ENCODE measurements at places on chromosomes 3 and 15.

DNA sequence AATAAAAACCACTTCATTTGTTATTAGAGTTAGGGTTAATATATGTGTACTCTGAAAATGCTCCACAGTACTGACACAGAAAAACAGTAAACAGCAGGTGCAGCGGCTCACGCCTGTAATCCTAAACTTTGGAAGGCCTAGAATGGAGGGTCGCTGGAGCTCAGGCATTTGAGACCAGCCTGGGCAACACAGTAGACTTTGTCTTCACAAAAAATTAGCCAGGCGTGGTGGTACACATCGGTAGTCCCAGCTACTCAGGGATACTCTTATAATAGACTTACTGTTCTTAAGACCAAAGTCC is 40.3 kb downstream of the UACA start:
- no peak for DNase-seq

DNA sequence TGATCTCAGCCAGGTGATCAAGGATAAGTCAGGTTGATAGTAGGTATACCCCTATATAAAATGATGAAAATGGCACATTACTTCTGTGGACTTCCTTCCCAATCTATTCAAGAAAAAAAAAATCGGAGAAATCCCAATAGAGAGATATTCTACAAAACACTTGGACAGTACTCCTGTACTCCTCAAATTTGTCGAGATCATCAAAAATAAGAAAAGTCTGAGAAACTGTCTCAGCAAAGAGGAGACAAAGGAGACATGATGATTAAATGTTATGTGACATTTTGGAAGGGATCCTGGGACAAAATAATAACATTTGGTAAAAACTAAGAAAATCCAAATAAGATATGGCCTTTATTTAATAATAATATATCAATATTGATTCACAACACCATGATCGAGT is 94.6 kb downstream of the DCLK3 start:
- no peak for DNase-seq

- DNase-seq, result no peak
Measured at GRCh38 chr3:13087320-13087990, 14.2 kb upstream of the IQSEC1 start.

DNA sequence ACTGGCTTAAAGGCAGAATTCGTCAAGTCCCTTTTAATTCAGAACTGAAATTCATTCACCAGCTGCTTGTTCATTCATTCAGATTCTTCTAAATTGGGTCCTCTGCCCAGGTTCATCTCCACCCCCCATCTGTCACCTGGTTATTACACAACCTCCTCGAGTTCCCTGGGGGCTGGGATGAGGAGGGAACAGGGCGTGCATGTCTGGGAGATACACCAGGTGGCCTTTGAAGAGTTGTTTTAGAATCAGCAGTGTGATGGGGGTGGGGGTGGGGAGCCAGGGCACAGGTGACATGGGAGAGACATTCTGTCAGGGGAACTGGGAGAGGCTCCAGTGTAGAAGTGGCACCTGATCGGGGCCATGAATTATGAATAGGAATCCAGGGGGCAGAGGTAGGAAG is 8.2 kb downstream of the SNX33 start:
- no peak for DNase-seq

DNA sequence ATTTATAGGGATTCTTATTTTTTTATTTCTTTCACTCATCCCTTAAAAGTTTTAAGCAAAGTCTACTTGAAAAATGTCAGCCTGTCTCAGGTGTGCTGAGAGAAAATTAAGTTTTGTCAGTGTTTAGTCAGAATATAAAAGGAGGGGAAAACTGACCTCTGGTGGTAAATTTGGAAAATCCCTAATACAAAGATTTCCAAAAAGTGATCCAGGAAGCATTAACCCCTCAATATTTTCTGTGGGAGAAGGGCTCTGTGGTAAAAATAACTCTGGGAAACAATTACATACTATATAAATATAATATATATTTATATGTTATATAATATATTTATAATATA is 41.0 kb upstream of the FRMD4B start:
- DNase-seq, result no peak

- DNase-seq, result no peak
Measured at GRCh38 chr15:67406257-67406861, 114.6 kb upstream of the C15orf61 start.

GRCh38 chr15:24075420-24076089 is 388.4 kb upstream of the NDN start:
- no peak for DNase-seq

- no peak for DNase-seq
Measured at GRCh38 chr15:79724312-79724711, 172.5 kb downstream of the MTHFS start.

DNA sequence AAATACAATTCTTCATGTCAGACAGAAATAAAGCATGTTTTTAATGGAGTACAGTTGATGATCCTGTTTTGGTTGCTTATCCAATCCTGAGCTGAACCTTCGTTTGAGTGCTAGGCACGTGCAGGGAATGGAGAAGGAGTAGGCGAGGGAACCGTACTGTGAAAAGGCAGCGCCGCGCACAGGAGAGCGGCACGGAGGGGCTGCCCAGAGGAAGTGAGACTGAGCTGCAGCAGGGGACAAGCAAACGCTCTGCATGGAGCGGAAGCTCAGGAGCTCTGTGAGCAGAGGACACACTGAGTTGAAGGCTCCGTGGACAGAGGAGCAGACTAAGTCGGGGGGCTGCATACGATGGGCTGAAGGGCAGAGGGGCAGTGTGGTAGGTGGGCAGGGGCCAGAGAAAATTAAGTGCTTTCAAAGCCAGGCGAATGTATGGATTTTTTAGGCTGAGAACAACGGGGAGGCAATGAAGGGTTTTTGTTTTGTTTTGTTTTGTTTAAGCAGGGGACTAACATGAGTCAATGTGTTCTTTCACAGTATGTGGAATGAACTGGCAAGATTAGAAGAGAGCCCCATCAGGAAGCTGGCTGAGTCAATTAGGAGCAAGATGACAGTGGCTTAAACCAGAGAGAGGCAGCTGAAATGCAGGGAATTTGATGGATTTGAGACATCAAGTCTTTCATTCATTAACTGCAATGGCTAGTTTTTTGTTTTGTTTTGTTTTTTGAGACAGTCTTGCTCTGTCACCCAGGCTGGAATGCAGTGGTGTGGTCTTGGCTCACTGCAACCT is 23.8 kb upstream of the TM2D3 start:
- DNase-seq, result no peak

- no peak for DNase-seq
Measured at GRCh38 chr15:70151003-70151402, 53.3 kb upstream of the TLE3 start.

DNA sequence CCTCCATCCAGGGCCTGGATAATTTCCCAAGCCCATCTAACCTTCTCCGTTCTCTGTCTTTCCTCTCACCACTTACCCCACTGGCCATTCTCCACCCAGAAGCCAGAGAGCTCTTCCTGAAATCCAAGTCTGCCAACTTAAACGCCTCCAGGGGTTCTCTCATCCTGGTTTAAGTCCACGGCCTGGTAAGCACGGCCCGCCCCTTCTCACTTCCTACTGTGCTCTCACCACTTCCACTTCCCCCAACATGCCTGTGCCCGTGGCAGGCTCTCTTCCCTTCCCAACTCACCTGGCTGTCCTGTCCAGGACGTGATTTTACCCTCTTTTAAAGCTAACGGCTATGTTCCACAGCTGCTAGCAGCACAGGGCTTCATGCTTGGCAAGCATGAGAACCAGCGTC is 1.7 kb upstream of the CX3CR1 start:
- DNase-seq, result no peak

- DNase-seq, result no peak
Measured at GRCh38 chr15:89164712-89165211, 56.6 kb downstream of the RLBP1 start.

DNA sequence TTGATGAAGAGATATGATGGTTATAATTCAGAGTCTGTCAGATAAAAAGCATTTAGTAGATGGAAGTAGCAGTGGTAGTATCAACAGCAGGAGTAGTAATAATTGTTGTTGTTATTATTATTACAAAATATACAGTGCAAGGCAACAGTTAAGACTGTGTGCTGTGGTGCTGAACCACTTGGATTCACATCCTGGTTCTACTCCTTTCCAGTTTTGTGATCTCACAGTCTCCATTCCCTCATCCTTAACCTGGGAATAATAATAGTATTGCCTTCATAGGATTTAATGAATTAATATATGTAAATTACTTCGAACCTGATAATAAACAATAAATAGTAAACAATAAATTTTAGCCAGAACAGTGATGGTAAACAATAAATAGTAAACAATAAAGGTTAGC is 37.1 kb upstream of the TSC22D2 start:
- DNase-seq, result no peak

GRCh38 chr3:127637546-127637945 is 8.6 kb downstream of the PODXL2 start:
- DNase-seq, result no peak

DNA sequence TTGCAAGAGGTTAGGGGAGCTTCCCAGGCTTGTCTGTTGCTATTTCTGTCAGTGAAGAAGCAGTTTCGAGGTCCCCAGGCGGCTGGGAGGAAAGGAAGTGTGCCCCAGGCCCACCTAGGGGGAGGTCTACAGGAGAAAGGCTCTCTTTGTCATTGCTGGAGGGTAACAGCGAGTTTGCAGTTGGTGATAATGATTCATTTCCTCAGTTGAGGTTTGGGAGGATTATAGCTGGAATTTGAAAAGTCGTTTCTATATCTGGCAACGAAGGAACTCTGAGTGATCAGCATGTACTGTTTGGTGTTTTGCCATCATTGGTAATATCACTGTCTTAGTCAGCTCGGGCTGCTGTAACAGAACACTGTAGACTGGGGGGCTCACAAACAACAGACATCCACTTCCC is 65.5 kb upstream of the UBE3A start:
- no peak for DNase-seq

- peak; percentile 44 for DNase-seq
Measured at GRCh38 chr15:73697033-73697467, 12.9 kb downstream of the CD276 start.

DNA sequence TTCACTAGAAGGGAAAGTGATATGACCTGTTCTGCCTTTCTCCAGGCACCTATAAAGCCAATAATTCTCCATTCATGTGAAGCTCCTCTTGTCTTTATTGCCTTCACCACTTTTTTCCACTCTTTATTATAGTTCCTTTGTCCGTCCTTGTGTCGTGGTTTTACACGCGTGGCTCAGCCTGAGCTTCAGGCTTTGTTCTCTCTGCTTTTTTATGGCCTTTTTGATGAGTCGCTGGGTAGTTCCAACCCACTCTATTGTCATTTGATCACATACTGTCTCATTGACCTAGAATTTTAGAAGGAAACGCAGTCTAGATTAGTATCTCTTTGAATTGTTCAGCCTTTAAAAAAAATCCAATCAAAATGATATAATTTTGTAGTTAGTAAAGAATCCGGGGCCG is 403.2 kb downstream of the PTPRG start:
- no peak for DNase-seq

GRCh38 chr3:39295184-39295775 is 15.4 kb upstream of the CX3CR1 start:
- DNase-seq, result no peak

- DNase-seq, result no peak
Measured at GRCh38 chr3:183108001-183108449, 8.7 kb upstream of the MCCC1 start.

- no peak for DNase-seq
Measured at GRCh38 chr3:59978979-59979378, 929.2 kb upstream of the CFAP20DC start.

DNA sequence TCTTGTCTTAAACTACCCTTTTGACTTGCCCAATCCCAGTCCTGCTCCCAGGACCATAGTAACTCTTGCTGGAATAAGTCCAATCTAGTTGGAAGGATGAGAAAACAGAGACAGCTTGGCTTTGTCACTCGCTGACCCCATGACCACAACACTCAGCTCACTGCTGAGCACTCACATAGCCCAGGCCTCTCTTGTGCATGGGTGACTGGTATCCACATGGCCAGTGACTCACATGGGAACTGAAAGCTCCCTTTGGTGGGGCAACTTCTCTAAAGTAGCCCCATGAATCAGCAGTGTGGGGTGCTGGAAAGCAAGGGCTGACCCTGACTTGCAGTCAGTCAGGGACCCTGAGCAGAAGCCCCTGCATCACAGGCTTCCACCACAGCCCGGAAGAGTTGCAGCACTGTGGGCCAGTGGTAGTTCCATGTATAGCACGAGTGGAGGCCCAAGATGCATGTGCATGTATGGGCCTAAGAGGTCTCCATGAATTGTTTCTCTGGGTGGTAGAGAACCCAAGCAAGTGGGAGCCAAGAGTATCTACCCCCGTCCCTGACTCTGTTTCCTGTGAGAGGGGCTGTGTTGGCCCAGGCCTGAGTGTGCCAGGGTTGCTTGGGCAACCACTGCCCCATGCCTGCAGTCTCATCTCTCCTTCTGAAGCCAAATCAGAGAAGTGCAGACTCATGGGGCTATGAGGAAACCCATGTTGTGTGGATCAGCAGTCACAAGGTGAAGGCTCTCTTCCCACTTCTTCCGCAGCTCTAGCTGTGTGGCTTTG is 62.1 kb upstream of the XCR1 start:
- DNase-seq, result no peak

GRCh38 chr3:98657457-98657856 is 64.0 kb upstream of the CPOX start:
- peak; percentile 29 for DNase-seq

- DNase-seq, result no peak
Measured at GRCh38 chr15:44082558-44083157, 112.4 kb downstream of the FRMD5 start.

- no peak for DNase-seq
Measured at GRCh38 chr3:69143612-69144011, 21.2 kb upstream of the LMOD3 start.

DNA sequence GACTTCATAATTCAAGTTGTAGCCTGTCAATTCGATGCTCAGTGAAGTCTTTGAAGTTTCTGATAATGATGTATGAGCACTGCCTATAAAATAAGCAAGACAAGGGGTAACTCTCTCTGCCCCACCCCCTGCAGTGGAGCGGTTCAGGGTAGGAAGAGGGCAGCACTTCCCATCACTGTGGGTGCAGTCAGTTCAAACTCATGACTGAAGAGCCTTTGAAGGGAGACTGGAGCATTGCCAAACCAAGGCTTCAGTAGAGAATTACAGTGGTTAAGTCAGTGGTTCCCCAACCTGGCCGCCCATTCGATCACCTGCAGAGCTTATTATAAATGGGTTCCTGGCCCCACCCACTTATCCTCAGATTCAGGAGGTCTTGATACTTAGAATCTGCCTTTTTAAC is 190.6 kb downstream of the SHQ1 start:
- no peak for DNase-seq

DNA sequence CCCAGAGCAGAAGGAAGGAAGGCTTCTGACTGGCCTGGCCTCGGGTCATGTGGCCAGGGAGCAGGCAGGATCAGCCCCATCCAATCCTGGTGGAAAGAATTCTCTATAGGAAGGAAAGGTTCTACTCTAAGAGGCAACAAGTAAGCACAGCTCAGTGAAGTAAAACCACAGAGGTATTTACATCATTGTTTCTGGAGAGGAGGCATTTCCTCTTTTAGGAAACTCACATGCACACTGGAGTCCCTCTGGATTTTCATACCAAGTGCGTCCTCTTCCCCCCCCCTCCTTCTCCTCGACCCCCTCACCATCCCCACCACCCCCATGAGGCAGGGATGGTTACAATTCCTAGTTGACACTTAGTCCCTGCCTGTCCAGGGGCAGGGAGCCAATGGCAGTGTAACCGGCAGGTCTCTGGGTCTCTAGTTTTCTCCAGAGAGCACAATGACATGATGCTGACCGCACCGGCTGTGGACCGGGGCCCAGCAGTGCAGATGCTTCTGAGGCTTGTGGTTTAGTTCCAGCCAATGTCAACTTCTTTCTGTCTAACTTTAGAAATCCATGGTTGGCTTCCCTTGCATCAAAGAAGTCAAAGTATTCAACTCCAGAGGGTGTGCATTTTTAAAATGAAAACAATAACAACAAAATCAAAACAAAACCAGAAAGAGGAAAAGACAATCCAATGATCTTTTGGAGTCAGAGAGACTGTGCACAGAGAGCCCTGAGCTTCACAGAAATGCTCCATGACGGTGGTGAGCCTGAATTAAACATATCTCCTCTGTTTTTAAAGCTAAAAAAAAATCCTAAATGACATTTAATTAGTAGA is 230.3 kb upstream of the TLE3 start:
- no peak for DNase-seq
